ENCODE measurements at places on chromosomes 4 and X.

DNA sequence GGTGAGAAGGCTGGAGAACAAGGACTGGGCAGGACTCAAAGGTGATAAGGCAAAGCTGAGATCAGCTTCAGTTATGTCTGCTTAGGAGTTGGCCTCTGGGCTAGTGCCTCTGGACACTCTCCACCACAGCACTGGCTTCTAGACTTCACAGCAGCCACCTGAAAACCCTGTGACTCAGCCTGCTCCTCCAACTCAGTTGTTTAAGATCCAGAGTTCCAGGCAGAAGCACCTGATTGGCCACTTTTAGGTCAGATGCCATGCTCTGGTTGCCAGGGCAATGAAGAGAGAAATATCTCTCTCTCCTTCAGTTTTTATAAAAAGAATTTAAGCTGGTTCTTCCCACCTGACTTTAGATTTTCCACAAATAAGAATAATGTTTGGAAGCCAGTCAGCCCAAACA is 47.9 kb upstream of the BLTP1 start:
- no peak for DNase-seq

DNA sequence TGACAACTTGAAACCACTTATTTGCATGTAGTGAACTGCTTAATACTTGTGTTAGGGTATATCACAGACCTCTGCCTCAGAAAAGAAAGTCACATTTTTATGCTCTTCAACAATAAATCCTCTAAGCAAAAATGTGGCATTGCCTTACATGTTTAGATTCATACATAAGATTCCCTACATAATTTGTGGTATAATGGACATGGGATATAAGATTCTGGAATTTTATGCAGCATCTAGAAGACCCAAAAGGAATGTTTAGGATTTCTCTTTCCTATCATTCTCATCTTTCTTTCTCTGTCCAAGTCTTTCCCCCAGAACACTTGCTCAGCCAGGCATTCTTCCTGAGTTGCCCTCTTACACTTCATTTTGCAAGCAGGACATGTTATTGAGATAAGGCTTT is 37.7 kb upstream of the TET2 start:
- no peak for DNase-seq

- no peak for DNase-seq
Observed at GRCh38 chr4:150363721-150364688, 217.9 kb upstream of the MAB21L2 start.

DNA sequence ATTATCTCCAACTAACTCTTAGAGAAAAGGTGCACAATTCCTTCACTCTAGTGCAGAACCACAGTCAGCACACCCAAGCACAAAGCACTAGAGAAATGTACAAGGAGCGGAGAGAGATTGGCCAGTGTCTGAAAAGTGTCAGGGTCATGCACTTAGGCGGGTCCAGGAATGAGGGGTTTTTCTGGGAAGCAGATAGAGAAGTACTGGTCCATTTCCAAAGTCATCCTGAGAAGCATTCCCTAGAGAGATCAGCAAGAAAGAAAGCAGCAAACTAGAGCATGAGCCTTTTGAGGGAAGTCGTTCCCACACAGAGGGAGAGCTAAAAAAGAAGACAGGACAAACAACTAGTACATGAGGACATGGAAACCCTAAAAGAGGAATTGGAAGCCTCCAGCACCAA is 168.1 kb upstream of the MAP3K15 start:
- no peak for DNase-seq

DNA sequence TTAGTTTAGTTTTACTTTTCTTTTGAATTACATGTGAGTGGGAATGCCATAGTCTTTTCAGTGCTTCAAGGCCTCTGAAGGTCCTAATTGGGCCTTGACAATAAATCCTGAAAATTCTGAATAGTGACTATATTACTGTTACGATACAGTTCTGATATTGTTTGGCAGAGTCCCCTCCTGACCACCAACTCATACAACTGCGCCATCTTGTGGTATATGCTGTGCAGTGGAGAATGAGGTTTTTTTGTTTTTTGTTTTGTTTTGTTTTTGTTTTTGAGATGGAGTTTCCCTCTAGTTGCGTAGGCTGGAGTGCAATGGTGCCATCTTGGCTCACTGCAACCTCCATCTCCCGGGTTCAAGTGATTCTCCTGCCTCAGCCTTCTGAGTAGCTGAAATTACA is 56.6 kb upstream of the CHRDL1 start:
- peak; percentile 0 for DNase-seq

DNA sequence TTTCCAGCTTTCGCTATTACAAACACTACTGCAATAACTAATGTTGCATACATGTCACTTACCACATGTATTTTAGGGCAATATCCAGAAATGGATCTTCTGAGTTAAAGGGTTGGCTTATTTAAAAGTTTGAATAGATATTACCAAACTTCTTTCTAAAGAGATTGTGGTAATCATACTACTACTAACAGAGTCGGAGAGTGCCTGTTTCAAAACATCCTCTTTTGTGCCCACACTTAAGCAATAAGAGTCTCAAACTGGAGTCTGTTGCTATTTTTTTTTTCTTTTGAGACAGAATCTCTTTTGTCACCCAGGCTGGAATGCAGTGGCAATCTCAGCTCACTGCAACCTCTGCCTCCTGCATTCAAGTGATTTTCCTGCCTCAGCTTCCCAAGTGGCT is 35.8 kb downstream of the FGFBP1 start:
- no peak for DNase-seq

- DNase-seq = no peak
Observed at GRCh38 chrX:132428896-132429295, 59.9 kb downstream of the MBNL3 start.

DNA sequence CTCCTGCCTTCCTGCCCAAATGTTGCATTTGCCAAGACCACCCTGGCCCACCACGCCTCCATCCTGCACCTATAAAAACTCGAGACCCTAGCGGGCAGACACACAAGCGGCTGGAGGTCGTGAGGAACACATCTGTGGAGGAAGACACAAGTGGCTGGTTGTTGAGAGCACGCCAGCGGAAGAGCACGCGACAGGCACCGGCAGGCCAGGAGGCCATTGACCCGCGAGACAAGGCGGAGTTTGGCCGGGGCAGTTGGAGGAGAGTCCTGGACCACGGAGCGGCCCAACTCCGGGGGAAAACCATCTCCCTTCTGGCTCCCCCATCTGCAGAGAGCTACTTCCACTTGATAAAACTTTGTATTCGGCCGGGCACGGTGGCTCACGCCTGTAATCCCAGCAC is 115.2 kb upstream of the AGA start:
- no peak for DNase-seq

GRCh38 chr4:95516528-95517017 is 32.2 kb downstream of the UNC5C start:
- no peak for DNase-seq

DNA sequence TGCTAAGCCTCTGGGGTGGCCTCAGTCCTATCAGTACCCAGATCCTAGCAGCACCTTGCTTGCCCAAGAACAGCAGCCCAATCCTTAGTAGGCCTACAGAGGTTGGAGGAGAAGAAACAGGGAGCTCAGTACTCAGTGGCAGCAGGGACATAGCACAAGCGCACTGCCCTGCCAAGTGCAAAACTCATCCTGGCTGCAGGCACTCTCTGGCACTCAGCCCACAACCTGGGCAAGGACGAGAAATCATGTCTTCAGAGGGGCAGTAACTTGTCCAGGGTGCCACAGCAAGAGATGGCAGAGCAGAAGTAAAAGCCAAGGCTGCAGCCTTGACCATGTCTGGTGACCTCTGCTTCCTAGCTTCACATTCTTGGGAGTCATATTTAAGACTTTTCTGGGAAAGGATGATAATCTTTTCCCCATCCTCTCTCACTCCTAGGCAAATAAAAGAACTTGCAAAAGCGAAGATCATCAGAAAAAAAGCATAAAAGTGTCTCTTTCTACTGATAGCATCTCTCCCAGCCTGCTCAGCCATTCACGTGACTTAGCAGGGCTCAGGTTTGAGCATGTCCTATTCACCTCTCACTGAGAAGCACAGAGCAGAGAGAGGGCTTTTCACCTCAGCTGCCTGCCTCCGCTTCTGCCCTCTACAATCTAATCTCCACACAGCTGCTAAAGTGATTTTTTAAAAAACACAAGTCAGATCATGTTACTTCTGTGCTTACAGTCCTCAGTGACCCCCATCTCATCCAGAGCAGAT is 37.2 kb upstream of the MAGEA4 start:
- no peak for DNase-seq

DNA sequence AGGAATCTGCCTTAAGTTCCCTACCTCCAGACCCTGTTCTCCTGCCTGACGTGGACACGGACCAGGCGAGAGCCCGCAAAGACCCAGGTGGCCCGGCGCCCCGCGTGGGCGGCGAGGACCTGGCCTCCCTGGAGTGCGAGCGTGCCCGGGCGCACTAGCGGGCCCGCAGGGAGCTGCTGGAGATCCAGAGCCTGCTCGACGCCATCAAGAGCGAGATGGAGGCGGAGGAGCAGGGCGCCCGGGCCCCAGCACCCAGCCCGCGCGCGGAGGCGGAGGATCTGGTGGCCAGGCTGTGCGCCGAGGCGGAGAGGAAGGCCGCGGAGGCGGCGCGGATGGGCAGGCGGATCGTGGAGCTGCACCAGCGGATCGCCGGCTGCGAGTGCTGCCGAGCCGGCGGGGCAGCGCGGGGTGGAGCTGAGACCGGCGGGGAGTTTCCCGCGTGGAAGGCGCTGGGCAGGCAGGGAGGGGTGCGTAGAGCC is 18.2 kb downstream of the MRFAP1 start:
- peak; percentile 44 for DNase-seq

DNA sequence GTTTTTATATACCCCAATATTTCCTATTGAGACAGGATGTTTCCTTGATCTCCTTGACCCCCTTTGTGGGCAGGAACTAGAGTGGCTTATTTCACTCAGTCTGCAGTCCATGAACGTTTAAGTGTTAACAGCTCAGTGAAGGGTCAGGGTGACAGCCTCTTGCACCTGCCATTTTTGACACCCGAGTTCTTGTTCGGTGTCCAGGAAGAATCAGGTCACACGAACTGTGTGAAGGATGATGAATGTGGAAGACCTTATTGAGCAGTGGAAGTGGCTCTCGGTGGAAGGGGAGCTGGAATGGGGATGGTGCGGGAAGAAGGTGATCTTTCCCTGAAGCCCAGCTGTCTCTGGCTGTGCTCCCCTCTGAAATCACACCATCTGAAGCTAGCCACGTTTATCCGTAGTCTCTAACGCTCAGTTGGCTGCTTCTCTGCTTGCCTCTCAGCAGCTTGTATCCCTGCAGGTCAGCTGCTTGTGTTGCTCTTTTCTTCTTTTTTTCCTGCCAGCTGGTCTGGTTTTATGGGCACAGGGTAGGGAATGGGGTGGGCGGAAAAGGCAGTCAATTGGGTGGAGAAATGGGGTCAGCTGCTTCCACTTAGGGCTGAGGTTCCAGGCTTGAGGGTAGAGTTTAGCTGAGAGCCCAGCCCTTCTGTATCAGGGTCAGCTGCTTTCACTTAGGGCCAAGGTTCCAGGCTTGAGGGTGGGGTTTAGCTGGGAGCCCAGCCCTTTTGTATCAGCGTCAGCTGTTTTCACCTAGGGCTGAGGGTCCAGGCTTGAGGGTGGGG is 29.0 kb upstream of the CCNG2 start:
- DNase-seq = no peak

DNA sequence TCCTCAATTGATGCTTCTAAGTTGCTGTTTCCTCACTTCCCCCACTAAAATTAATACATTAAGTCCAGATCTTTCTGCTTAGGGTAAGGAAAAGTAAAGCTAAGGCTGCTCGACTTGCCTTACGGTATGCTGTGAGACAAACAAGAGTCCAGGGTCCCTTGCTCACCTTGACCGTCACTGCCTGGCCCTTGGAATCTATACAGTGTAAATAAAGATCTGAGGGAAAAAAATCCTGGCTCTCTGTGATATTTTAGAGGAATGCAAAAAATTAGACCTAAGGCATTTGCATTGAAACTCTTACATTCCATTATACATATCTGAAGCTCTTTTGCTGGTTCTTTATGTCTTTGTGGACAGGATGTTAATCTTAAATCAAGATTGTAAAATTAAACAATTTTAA is 129.6 kb upstream of the HCCS start:
- no peak for DNase-seq

DNA sequence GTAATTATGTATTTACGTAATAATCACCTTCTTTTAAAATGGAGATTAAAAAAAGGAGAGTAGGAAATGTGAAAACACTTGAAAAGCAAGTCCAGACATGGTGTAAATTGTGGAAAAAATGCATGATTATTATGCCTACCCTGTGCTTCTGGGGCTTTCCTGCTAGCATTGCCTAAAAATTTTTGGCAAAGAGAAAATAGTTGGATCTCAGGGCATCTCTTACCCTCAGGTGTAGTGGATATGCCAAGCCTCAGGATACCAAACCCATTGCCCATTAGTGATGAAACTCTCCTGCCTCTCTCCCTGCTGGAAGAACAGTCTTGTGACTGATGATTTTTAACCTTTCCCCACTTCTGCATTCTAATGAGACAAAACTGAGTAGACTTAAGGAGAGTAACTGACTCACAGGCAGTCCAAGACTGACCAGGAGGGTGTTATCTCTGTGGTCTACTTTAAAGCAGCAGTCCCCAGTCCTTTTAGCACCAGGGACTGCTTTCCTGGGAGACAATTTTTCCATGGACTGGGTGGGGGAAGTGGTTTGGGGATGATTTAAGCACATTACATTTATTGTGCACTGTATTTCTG is 174.6 kb downstream of the ZNF330 start:
- DNase-seq = no peak

GRCh38 chrX:11535156-11535919 is 130.4 kb downstream of the ARHGAP6 start:
- DNase-seq = no peak

DNA sequence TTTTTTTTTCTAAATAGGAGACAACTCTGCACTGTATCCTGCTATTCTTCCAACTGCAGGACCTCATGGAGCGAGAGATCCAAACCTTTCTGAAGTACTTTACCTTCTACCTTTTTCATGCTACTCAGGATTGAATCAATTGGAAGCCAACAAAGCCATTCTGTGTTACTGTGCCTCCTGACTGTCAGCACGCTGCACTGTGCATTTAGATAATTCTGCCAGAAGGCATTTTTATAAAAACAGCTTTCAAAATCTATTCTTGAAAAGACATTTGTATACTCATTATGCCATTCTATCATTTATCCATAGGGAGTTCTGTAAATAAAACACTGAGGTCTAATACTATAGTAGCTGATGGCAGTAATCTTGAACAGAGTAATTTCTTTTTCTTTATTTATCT is 142.8 kb downstream of the SLIT2 start:
- DNase-seq = no peak

DNA sequence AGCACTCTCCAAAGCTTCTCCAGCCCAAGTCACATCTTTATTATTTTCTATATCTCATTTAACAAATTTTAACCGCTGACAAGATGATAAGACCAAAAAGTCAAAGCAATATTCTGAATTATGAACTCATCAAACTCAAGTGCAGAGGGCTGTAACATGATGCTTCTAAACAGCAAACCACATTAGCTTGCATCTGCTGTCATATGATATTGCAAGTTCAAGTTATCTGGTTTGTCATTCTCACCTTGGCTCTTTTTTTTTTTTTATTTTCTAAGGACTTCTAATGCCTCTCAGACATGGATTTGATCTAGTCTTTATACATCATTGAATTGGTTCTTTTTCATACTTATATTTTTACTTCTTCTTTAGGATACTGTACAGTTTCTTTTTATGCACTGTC is 93.4 kb downstream of the SLC10A7 start:
- no peak for DNase-seq

GRCh38 chr4:23900636-23901035 is 10.8 kb upstream of the PPARGC1A start:
- DNase-seq = no peak

All from CD4-positive, alpha-beta T cell treated with Interleukin-4 for 4 hours (primary cell).